ENCODE measurements at places on chromosomes 16 and 17.

GRCh38 chr17:72259922-72260321 is 139.1 kb downstream of the SOX9 start:
- no peak for DNase-seq

GRCh38 chr17:4146641-4147040 is 3.6 kb downstream of the CYB5D2 start:
- DNase-seq = no peak

- DNase-seq = no peak
Measured at GRCh38 chr17:40905370-40905769, 20.3 kb upstream of the KRT20 start.

GRCh38 chr17:29958947-29959657 is 17.7 kb downstream of the EFCAB5 start:
- no peak for DNase-seq

DNA sequence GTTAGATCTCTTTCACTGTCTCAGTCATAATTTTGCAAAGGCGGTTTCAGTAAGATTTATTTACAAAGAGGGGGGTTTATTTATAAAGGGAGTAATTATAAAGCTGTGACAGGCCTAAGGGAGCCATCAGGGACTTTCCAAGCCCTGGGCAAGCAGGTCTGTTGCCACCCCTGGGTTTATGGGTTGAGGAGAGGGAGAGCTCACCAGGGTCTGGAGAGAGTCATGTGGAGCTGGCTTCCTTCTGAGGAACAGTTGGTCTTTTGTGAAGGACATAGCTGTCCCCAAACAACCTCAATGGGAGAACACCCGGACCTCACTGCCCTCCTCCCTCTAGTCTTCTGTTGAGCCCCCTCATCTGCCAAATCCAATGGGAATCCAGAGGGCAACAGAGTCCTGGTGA is 9.8 kb downstream of the ITGAM start:
- DNase-seq = no peak
